ENCODE measurements at places on chromosomes 7 and 10.

GRCh38 chr7:108642126-108642525, 72.5 kb downstream of the DNAJB9 start:
- no peak for DNase-seq

DNA sequence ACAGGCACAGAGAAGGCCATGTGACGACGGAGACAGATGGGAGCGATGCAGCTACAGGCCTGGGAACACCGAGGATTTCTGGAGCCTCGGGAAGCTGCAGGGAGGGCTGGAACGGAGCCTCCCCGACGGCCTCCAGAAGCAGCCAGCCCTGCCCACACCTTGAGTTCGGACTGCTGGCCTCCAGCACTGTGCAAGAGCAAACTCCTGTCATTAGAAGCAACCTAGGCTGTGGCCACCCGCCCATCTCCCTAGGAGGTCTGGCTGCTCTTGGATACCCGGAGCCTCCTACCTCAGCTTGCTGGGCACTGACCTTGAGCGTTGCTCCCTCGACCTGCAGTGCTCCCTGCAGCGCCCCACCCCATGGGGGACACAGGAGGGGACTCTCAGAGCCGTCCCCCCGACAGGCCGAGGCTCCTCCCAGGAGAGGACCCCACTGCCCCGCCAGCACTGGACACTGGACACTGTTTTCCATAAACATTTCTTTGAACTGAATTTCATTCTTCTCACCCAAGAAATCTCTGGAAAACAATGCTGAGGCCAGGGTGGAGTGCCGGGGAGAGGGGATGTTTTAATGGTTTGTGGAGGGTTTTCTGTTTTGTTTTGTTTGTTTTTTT, 22.5 kb upstream of the TNRC18 start:
- DNase-seq, result no peak

DNA sequence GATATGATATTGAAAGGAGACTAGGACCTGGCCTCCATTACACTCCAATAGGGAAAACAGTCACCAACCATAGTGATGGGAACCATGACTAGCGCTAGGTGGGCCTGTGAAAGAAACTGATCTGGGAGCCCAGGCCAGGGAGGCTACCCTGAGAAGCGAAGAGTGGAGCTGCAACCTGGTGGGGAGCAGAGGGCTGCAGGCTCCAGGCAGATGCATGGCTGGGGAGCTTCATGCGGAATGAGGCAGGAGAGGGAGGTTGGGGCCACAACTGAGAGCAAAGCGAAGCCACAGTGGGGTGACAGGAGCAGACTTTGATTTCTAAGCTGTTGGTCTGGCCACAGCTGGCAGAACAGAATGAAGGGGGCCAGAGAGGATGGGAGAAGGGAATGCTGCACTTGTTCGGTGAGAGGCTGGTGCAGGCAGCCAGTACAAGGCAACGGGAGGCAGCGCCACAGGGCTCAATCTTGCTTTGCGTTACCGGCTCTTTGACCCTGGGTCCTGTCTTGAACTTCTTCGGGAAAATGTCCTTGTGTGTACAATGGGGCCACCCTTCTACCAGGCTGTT, 88.4 kb downstream of the TACC2 start:
- DNase-seq, result no peak

- DNase-seq, result no peak
Observed at GRCh38 chr10:127984945-127985344, 78.0 kb downstream of the PTPRE start.

DNA sequence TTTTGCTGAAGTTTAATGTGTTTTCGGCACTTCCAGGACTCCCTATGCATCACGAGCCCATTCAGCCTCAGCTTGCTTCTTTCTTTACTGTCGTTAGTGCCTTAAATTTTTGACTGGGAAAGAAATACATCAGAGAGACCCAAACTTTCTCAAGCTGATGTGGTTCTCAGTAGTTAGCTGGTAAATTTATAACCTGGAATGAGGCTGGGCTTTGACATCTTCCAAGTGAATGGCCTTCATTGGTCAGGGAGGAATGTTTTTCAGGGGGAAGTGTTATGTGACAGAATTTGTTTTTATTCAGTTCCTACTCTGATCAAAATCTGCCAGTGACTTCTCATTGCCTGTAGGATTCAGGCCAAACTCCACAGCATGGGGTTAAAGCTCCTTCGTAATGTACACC, 296.9 kb downstream of the SORCS3 start:
- DNase-seq, result no peak

All from HFFc6 (cell line).